ENCODE measurements at places on chromosomes 7 and 10. TPM values are rescaled to one million over a fixed set of nuclear protein-coding genes. Genes with fewer than 3 reads are reported as not detected.

- H3K4me3 ChIP-seq: peak overlapping the region; percentile 56
- peaks cover 3% of the 10 kb centered on the region for H3K36me3 ChIP-seq
- H3K27ac ChIP-seq: peak overlapping the region; percentile 80
- H3K27me3 ChIP-seq: no peaks in the 10 kb centered on the region
These were observed 16.5 kb downstream of the SLK start for GRCh38 chr10:103983367-103983911.

DNA sequence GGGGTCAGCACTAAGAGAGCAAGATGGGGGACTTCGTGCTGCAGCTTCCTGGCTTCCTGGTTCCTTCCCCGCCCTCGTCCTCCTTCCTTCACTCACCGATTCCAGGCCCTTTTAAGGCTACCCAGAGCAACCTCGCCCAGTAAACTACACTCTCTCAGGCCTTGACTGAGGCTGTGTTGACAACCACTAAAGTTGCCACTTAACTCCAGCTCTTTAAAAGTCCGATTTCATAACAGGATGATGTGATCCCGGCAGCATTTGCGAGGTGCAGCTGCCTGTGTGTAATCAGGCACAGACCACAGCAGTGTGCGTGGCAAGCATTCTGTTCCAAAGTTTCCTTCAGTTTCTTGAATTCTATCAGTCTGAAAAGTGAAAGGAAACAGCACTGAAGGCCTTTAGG lies 110.6 kb downstream of the RAB11FIP2 start:
- no peak overlapping the region for H3K27ac ChIP-seq
- no peak for DNase-seq
- H3K4me3 ChIP-seq: no peak overlapping the region
- H3K4me1 ChIP-seq: no peaks in the 10 kb centered on the region
- no peaks in the 10 kb centered on the region for H3K27me3 ChIP-seq
- no peaks in the 10 kb centered on the region for H3K36me3 ChIP-seq

DNA sequence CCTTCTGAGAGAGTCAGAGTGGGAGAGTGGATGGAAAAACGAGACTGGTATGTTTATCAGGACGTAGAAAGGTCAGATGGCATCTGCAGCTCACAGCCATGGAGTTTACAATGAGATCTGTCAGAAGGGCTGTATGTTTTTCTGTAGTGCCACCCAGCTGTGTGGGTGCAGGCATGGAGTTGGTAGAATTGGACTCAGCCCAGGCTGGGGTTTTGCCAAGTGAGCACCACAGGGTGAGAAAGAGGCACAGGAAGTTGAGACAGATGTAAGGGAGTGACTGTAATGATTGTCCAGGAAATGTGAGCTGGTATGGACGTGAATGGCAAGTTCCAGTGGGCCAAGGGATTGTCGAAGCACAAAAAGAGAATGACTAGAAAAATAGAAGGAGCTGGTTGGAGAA lies 9.1 kb upstream of the ZYX start:
- peak overlapping the region; percentile 70 for H3K27ac ChIP-seq
- no peaks in the 10 kb centered on the region for H3K36me3 ChIP-seq
- no peaks in the 10 kb centered on the region for H3K27me3 ChIP-seq
- peak; percentile 88 for DNase-seq
- peaks cover 51% of the 10 kb centered on the region for H3K4me1 ChIP-seq
- peak overlapping the region; percentile 7 for H3K4me3 ChIP-seq

DNA sequence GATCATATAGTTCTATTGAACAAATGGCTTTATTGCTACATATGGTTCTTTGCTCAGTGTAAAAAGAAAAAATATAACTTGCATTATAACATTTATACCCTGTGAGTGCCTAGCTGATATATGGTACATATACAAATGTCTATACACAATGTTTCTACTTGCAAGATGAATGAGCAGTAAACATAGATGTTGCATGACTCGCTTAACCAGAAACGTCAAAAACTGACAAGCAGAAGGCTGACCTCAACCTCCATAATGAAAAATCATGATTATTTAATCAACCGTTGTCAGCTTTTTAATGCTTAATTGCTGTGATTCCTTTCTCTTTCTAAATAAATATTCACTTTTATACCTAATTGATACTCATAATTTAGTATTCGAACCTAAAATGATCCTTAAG lies 183.3 kb downstream of the PTN start:
- no peak for DNase-seq
- H3K36me3 ChIP-seq: no peaks in the 10 kb centered on the region
- no peak overlapping the region for H3K27ac ChIP-seq
- no peak overlapping the region for H3K4me3 ChIP-seq
- no peaks in the 10 kb centered on the region for H3K4me1 ChIP-seq

- no peak overlapping the region for H3K27ac ChIP-seq
- peaks cover 23% of the 10 kb centered on the region for H3K27me3 ChIP-seq
- no peak overlapping the region for H3K4me3 ChIP-seq
- no peak for DNase-seq
These were observed 173.1 kb downstream of the ADRA2A start for GRCh38 chr10:111249925-111250324.

GRCh38 chr10:71276873-71277272 lies 42.2 kb upstream of the SLC29A3 start:
- H3K4me3 ChIP-seq: no peak overlapping the region
- no peak for DNase-seq
- no peaks in the 10 kb centered on the region for H3K4me1 ChIP-seq
- H3K27me3 ChIP-seq: no peaks in the 10 kb centered on the region
- H3K36me3 ChIP-seq: no peaks in the 10 kb centered on the region
- no peak overlapping the region for H3K27ac ChIP-seq

DNA sequence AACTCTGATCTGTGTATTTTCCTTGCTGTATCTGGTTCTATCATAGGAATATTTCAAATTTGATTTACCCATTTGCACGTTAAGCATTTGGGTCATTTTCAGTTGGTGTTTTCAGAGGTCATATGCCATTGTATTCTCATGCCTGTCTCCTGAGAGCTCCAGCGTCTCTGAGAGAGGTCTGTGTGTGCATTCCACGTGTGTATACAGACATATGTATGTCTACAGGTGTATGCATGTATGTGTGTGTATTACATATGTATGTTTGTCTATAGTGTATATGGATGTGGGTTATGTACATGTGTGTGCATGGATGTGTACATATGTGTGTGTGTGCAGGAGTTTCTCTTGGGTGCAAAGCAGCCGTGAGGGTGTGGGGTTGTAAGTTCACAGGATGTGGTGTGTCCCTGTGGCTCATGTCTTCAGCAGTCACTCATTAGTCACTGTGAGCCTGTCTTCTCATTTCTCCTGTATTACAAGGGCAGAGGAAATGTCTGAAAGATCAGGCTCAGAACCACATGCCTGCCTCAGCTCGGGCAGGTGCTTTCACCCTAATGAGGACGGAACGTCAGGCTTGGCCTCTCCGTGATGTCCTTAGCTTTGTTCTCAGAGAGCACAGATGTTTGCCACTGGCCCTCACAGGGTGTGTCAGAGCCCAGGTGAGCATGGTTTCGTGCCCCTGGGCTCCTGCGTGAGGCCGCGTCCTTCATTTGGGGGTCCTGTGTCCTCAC lies 101.6 kb downstream of the NKX6-2 start:
- H3K4me3 ChIP-seq: no peak overlapping the region
- no peaks in the 10 kb centered on the region for H3K27me3 ChIP-seq
- H3K36me3 ChIP-seq: no peaks in the 10 kb centered on the region
- peak overlapping the region; percentile 49 for H3K27ac ChIP-seq
- peaks cover 15% of the 10 kb centered on the region for H3K4me1 ChIP-seq
- peak; percentile 69 for DNase-seq

GRCh38 chr10:110212119-110213006 lies 5.0 kb downstream of the MXI1 start:
- H3K4me1 ChIP-seq: peaks cover 45% of the 10 kb centered on the region
- peak overlapping the region; percentile 96 for H3K4me3 ChIP-seq
- DNase-seq: peak; percentile 68
- H3K36me3 ChIP-seq: peaks cover 3% of the 10 kb centered on the region
- H3K27ac ChIP-seq: peak overlapping the region; percentile 91

DNA sequence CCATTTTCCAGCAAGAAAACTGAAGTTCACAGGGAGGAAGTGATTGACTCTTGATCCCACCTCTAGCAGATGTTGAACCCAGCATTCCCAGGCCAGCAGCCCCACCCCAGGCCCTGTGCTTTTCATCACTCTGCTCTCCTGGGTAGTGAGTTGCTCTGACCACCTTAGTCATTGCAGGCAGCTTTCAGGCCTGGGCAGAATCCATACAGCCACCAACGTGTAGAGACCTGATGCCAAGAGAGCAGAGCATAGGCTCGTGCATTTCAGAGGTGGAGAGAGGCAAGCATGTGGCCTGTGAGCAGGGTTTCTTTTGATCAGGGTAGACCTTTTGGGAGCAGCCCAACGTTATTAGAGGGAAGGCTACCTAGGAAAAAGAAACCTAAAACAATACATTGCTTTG lies 334.6 kb downstream of the PTEN start:
- H3K27ac ChIP-seq: no peak overlapping the region
- no peaks in the 10 kb centered on the region for H3K36me3 ChIP-seq
- no peak overlapping the region for H3K4me3 ChIP-seq
- no peaks in the 10 kb centered on the region for H3K27me3 ChIP-seq
- DNase-seq: no peak

DNA sequence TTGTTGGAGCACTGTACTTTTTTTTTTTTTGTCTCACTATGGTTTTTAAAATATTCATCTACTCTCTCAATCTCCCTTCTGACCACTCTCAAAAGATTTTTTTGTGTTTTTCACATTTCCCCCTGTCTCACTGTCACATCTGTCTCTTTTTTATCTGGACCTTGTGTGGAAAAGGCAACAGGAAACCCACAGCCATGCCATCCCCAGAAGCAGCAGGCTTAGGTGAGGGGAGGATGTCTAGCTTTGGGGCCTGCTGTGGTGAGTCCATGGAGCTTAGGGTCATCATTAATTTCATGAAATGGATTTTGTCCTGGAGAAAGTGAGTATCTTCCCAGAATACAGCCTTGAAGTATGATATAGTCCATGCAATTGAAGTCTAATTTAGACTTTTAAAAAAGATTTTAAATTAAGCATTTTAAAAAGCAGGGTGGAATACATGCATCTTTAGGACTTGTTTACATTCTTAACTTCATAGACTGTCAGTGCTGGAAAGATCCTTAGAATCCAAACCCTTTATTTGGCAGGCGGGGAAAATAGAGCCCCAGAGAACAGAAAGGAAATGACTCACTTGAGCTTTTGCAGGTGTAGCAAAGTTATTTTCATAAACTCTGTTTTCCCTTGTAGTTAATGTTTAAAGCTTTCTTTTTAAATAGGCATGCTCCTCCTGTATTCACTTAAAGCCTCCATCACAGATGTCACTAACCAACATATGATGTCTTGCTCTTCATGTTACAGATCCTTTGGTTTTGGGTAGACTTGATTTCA lies 25.1 kb downstream of the MINDY4 start:
- no peaks in the 10 kb centered on the region for H3K36me3 ChIP-seq
- no peak for DNase-seq
- no peak overlapping the region for H3K4me3 ChIP-seq
- H3K27me3 ChIP-seq: no peaks in the 10 kb centered on the region
- no peak overlapping the region for H3K27ac ChIP-seq

- no peak overlapping the region for H3K27ac ChIP-seq
- no peak for DNase-seq
- H3K4me3 ChIP-seq: no peak overlapping the region
- H3K27me3 ChIP-seq: peaks cover 28% of the 10 kb centered on the region
- peaks cover 5% of the 10 kb centered on the region for H3K4me1 ChIP-seq
- no peaks in the 10 kb centered on the region for H3K36me3 ChIP-seq
These were observed 69.4 kb downstream of the PTPRE start for GRCh38 chr10:127976286-127976685.

DNA sequence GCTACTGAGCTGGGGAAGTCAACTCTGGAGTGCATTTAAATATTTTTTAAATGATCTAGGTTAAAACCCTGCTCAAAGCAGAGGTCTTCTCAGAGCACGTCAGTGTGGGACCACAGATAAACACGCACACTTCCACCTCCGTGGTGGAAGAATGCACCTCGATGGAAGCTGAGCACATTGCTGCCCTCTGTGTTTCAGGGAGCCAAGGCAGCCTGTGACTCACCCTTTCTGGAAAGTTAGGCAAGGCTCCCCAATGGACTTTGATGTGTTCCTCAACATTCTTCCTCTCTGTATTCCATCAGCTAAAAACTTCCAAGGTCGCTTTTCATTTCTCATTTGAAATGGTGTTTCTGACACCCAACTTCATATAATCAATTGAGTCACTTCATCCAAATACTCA lies 170.8 kb upstream of the KMT2E start:
- no peaks in the 10 kb centered on the region for H3K36me3 ChIP-seq
- H3K27me3 ChIP-seq: peaks cover 15% of the 10 kb centered on the region
- no peak overlapping the region for H3K4me3 ChIP-seq
- H3K27ac ChIP-seq: no peak overlapping the region
- H3K4me1 ChIP-seq: no peaks in the 10 kb centered on the region

GRCh38 chr10:110695539-110695886 lies 51.4 kb downstream of the RBM20 start:
- no peaks in the 10 kb centered on the region for H3K4me1 ChIP-seq
- H3K27me3 ChIP-seq: peaks cover 3% of the 10 kb centered on the region
- no peak overlapping the region for H3K4me3 ChIP-seq

DNA sequence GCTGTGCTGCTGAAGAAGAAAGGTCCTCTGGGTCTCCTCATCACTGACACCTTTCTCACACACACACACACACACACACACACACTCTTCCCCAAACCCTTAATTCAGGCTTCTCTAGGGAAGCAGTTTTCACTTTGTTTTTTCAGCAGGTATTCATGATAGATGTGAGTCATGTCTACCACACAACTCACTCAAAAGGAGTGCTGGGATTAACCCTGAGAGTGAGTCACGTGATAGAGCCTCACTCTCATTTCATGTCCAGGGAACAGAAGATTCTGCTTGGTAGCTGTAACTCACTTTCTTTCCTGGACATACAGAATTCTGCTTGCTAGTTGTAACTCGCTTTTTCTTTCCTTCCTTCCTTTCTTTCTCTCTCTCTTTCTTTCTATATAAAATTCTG lies 45.4 kb downstream of the VIM start:
- peaks cover 13% of the 10 kb centered on the region for H3K27me3 ChIP-seq
- DNase-seq: no peak
- H3K36me3 ChIP-seq: no peaks in the 10 kb centered on the region

- no peaks in the 10 kb centered on the region for H3K27me3 ChIP-seq
- no peak overlapping the region for H3K27ac ChIP-seq
- peaks cover 9% of the 10 kb centered on the region for H3K36me3 ChIP-seq
- DNase-seq: no peak
- H3K4me3 ChIP-seq: no peak overlapping the region
- H3K4me1 ChIP-seq: peaks cover 7% of the 10 kb centered on the region
These were observed 32.8 kb downstream of the TMEM60 start for GRCh38 chr7:77765481-77765880.

GRCh38 chr7:34165927-34166550 lies 260.7 kb downstream of the BMPER start:
- no peak overlapping the region for H3K27ac ChIP-seq
- H3K4me1 ChIP-seq: no peaks in the 10 kb centered on the region
- no peak overlapping the region for H3K4me3 ChIP-seq
- no peak for DNase-seq
- no peaks in the 10 kb centered on the region for H3K27me3 ChIP-seq
- H3K36me3 ChIP-seq: no peaks in the 10 kb centered on the region

Gene CYP2C19
- 0.53 TPM for total RNA-seq

Gene CTAGE4
- 3.1 TPM for total RNA-seq

Gene BICC1
- total RNA-seq: not detected

Gene OIT3
- not detected for total RNA-seq

Gene VIPR2
- 0.56 TPM for total RNA-seq

Gene OPALIN
- total RNA-seq: not detected

Gene CLIP2
- 2.7 TPM for total RNA-seq

Gene PTPRN2
- total RNA-seq: 0.64 TPM
